GM12878 (cell line): ENCODE measurements at places on chromosomes 12 and 14. TPM values are rescaled to one million over a fixed set of nuclear protein-coding genes. Genes with fewer than 3 reads are reported as not detected.

AVPR1A gene
- total RNA-seq = 0.10 TPM in 1 of 2 replicates, not detected in the other

RPL36AL gene
- total RNA-seq = 222 and 226 TPM in 2 replicates

CCDC184 gene
- total RNA-seq = not detected in 2 replicates

DNA sequence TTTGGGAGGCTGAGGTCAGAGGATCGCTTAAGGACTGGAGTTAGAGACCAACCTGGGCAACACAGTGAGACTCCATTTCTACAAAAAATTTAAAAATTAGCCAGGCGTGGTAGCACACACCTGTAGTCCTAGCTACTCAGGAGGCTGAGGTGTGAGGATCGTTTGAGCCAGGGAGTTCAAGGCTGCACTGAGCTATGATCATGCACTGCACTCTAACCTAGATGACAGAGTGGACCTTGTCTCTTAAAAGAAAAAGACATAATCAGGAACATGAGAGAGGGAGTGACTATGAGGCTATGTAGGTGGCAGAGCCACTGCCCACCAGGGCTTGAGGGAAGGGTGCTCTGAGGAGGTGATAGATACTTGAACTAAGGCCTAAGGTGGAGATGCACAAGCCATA lies 49.2 kb upstream of the PLXNC1 start:
- no peaks in the 10 kb centered on the region for H3K27me3 ChIP-seq
- H3K36me3 ChIP-seq = no peaks in the 10 kb centered on the region
- H3K4me1 ChIP-seq = no peaks in the 10 kb centered on the region; the same call in 1 of the 2 replicates
- DNase-seq = no peak
- no peak overlapping the region for H3K27ac ChIP-seq
- no peak overlapping the region for H3K4me3 ChIP-seq

- no peak overlapping the region for H3K4me3 ChIP-seq
- H3K27ac ChIP-seq = no peak overlapping the region
- peaks cover 8% of the 10 kb centered on the region; the same call in 1 of the 2 replicates for H3K4me1 ChIP-seq
- no peaks in the 10 kb centered on the region; the same call in 1 of the 2 replicates for H3K27me3 ChIP-seq
- no peak for DNase-seq
These were observed 2.4 kb upstream of the CALCOCO1 start for GRCh38 chr12:53729644-53730043.
